Activated naive CD4-positive, alpha-beta T cell treated with anti-CD3 and anti-CD28 coated beads, Interleukin-2, amount 10 ng/mL, durations not matched to agents 7 days and 5 days (primary cell): ENCODE measurements at places on chromosomes 7 and 10.

DNA sequence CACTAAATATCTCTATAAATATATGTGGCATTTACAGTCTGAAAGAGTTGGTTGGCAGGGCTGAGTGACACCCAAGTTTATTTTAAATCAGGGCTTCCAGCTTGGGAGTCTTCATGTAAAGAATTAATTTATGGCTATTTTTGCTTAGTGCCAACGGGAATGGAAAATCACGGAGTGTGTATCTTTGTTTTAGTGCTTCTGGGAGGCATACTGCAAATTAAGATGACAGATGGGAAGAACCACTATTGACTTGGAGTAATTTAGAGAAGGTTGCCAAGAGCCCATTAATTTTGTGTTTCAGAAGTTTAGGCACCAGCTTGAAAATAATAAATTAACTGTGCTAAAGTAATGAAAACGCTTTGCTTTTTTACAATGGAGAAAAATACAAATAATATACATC lies 135.2 kb downstream of the GPR37 start:
- H3K4me3 ChIP-seq, result no peak overlapping the region
- no peak overlapping the region for H3K27ac ChIP-seq
- DNase-seq, result no peak

DNA sequence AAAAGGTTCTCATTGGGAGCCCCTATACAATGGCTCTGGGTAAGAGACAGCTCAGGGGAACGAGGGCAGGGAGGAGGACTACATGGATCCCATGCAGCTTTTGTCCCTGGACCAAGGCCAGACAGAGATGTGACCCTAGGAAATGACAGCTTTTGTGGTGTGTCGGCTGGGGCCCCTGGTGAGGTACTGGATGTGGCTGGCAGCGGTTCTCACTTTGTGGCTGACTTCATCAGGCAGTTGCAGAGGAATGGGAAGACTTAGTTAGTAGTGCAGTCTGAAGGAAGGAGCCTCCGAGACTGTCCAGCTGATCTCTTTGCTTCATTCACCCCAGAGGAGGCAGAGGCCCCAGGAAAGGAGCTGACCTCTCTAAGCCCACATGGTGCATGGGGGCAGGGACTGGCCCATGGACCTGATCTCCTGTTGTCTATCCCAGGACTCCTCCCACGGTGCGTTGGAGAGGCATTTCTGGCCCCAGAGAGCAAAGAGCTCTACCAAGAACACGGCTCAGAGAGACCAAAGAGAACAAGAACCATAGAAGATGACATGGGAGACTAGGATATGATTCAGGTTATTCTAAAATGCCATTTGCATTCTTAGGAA lies 202.9 kb downstream of the RPS24 start:
- no peak overlapping the region for H3K27ac ChIP-seq
- H3K27me3 ChIP-seq, result peaks cover 21% of the 10 kb centered on the region
- H3K4me1 ChIP-seq, result no peaks in the 10 kb centered on the region
- H3K36me3 ChIP-seq, result no peaks in the 10 kb centered on the region
- H3K4me3 ChIP-seq, result no peak overlapping the region
- no peak for DNase-seq

DNA sequence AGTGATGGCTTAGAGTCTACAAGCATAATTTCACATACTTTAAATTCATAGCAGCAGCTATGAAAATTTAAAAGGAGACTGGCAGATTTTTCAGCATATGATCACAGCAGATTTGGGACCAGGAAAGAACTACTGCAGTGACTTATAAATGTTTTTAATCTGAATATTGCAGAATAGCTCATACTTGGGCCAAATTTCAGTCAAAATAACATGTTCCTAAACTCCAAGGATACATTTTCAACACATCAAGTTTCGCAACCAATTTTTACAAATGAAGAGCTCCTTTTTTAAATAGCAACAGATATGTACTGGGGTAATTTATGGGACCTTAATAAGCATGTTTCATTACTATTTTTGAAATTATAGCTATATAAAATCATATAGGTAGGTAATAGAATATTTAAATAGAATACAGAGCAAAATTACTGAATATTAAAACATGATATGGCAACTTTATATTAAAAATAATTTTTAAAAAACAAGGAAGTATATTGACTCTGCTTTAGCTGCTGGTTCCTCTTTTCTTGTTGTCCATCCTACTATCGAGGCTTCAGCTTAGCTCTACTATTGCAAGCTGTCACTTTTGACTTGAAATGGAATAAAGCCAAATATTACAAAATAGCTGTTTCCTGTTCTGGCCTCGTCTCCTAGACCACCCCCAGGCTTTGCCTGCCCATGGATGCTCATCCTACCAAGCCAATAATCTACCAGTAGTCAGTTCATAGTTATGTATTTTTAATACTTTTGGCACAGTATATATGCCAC lies 123.1 kb downstream of the NRBF2 start:
- no peaks in the 10 kb centered on the region for H3K27me3 ChIP-seq
- H3K27ac ChIP-seq, result no peak overlapping the region
- peaks cover 46% of the 10 kb centered on the region for H3K4me1 ChIP-seq
- peaks cover 55% of the 10 kb centered on the region for H3K36me3 ChIP-seq
- H3K4me3 ChIP-seq, result no peak overlapping the region

DNA sequence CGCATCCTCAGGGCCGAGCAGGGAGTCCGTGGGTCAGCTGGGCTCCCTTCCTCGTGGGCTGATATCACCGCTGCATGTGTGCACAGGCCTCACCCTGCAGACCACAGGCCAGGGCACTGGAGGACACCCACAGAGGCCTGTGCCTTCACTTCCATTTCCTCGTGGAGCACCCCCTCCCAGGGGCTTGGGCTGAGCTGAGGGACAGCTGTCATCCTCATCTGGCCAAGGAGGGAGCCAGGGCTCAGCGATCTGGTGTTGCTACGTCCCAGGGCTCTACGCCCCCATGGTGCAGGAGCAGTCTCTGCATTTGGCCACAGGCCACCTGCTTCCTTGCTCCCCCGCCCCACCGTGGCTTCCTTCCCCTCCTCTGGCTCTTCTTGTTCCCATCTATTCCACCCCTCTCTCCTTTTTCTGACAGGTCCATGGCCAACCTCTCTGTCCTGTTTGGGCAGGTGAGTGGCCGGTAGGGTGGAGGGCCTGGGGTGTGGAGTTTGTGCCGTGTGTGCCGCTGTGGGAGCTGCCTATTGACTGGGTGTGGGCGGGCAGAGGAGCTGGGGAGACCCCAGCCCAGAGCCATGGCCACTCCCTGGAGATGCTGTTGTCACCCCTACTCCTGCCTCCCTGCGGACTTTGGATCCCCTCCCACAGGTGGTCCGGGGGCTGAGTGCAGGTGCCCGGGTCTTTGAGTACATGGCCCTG lies 8.3 kb upstream of the ASIC3 start:
- H3K27ac ChIP-seq, result no peak overlapping the region
- DNase-seq, result no peak
- H3K4me1 ChIP-seq, result peaks cover 3% of the 10 kb centered on the region
- H3K4me3 ChIP-seq, result no peak overlapping the region
- H3K27me3 ChIP-seq, result no peaks in the 10 kb centered on the region
- H3K36me3 ChIP-seq, result peaks cover 6% of the 10 kb centered on the region

GRCh38 chr10:69363666-69364065 lies 53.1 kb downstream of the TACR2 start:
- peaks cover 62% of the 10 kb centered on the region for H3K4me1 ChIP-seq
- H3K36me3 ChIP-seq, result peaks cover 44% of the 10 kb centered on the region
- H3K27me3 ChIP-seq, result no peaks in the 10 kb centered on the region
- no peak for DNase-seq
- no peak overlapping the region for H3K4me3 ChIP-seq
- peak overlapping the region; percentile 16 for H3K27ac ChIP-seq
